ENCODE measurements at places on chromosomes 4 and X.

- DNase-seq: no peak
These were observed 1304.0 kb downstream of the FAM133A start for GRCh38 chrX:94977986-94978385.

- no peak for DNase-seq
These were observed 758 bp downstream of the SCFD2 start for GRCh38 chr4:53365121-53365485.

DNA sequence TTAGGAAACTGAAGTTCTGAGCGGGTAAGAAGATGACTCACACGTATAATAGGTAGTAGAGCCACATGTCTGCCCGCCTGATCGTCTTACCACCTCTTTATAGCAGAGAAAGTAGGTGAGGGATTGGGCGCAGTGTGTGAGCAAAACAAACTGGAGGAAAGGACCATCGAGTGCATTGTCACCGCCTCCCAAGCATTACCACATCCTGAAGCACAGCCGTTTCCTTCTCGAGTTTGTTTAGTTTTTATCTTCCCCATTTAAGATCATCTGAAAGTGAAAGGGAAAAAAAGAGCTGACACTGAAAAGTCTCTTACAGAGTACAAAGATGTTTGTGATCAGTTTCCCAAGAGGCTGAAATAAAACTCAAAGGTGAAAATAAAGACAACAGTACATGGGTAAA is 14.8 kb downstream of the PDK3 start:
- DNase-seq: peak; percentile 55

GRCh38 chrX:9519546-9520216 is 54.8 kb downstream of the TBL1X start:
- DNase-seq: no peak

DNA sequence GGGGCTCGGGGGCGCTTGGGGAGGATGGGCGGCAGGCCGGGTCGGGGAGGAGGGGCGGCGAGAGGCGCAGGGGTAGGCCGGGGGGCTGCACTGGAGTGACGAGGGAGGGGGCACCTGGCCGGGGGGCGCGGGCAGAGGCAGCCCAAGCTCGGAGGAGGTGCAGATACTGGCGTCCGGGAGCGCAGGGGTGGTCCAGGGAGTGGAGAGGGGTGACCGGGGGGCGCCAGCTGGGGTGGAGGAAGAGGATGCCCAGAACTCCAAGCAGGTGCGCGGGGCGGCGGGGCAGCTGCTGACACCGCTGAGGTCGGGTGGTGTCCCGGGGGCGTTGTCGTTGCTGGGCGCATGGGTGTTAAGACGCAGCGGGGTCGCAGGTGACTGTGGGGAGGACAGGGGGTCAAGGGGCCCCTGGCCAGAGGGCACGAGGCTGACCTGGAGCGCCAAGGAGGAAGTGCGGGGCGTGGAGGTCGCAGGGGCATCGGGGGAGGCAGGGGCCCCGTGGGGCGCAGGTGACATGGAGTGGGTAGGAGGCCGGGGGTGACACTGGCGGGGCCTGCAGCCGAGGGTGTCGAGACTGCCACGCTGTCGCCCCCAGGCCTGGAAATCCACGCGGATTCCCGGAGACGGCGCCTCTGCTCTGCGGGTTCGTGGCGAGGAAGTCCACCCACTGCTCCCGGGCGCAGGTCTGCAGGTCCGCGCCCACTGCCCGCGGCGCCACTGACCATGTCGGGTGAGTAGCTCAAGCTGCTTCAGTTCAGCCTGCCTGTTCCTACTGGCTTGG is 928 bp downstream of the GYG2 start:
- no peak for DNase-seq

DNA sequence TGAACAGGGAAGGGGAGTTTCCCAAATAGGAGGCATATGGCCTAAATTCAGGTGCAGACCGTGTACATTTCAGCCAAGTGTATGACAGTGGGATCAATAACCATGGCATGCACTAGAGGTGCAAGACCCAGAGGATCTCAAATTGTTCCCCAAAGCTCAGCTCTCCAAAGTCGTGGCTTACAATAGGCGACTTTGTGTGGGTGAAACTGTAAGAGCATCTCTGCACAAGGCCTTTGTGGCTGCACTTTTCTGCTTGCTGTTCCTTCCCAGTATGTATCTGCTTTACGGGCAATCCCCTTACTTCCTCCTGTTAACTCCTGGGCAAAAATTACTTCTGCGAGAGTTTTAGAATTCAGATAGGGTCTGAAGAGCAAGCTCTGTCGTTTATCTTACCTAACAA is 518.3 kb upstream of the ZFP42 start:
- DNase-seq: no peak

GRCh38 chr4:52997132-52997416 is 135.0 kb downstream of the RASL11B start:
- DNase-seq: no peak

- no peak for DNase-seq
These were observed 18.0 kb upstream of the FAM47E start for GRCh38 chr4:76233529-76233928.

DNA sequence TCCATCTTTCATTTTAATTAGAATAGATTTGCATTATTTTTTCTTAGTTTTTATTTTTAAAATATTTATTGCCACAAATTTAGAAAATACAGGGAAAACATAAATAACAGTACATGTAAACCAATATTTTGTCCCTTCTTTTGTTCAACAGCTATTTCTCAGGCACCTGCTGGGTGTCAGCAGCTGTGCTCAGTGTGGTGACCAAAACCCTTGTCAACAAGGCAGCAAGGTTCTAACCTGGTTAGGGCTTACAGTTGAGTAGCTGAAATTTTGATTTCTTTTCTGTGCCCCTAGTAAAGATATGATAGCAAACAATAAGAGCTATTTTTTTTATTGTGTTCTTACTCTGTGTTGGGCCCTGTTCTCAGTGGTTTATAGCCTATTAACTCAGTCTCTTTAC is 128.1 kb downstream of the PTTG2 start:
- no peak for DNase-seq

DNA sequence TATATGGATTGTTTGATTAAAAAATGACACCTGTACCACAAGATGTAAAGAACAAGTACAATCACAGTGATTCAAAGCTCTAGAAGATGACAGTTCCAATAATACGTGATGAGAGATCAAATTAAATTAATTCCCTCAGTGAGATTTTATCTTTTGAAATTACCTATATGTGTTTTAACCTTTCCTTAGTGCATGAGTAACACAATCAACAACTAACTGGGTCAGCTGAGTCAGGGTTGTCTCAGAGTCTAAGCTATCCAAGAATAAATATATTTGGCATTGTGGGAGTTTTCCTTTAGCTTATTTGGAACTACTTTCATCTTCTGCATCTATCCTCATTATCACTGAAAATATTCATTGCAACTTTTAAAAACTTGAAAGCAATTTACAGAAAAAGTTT is 162.8 kb downstream of the WDFY3 start:
- no peak for DNase-seq

DNA sequence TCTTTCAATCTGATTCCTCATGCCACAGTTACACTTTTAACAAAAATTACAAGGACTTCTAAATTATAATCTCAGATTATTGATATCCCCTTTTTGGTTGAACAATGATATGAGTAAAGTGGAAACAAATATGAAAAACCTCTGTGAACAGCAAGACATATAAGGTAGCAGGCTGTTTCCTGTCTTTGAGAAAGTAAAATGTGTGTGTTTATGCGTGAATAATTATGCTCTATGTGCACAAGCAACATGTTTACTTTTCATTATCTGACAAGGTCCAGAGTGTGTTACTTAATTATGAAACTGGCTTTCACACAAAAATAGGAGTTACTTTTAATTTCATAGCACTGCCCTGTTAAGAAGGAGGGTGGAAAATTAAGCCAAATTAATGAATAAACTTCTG is 43.1 kb downstream of the DDIT4L start:
- DNase-seq: peak; percentile 15

GRCh38 chr4:85734424-85734831 is 259.5 kb downstream of the ARHGAP24 start:
- no peak for DNase-seq

DNA sequence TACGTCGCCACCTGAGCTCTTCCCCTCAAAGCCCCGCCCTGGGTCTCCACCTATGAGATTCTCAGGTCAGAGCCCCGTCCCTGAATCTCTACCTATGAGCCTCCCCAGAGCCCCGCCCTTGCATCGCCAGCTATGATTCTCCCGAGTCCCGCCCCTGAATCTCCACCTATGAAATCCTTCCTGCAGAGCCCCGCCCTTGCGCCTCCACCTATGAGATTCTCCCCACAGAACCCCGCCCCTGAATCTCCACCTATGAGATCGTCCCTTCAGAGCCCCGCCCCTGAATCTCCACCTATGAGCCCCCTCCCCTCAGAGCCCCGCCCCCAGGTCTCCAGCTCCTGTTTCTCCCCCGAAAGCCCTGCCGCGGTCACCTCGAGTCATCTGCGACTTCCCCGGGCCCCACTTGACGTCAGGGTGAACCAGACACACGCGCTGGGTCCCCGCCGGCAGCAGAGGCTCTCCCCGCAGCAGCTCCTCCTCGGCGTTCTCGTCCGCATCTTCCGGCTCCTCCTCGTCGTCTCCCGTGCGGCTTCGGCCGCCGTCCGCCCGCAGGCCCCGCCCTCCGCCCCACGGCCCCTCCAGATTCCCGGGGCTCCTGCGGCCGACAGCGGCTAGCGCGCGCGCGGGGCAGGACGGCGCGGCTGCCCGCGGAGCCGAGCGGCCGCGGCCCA is 393 bp downstream of the GTPBP6 start:
- no peak for DNase-seq

GRCh38 chr4:78650106-78651024 is 98.8 kb downstream of the ANXA3 start:
- no peak for DNase-seq

DNA sequence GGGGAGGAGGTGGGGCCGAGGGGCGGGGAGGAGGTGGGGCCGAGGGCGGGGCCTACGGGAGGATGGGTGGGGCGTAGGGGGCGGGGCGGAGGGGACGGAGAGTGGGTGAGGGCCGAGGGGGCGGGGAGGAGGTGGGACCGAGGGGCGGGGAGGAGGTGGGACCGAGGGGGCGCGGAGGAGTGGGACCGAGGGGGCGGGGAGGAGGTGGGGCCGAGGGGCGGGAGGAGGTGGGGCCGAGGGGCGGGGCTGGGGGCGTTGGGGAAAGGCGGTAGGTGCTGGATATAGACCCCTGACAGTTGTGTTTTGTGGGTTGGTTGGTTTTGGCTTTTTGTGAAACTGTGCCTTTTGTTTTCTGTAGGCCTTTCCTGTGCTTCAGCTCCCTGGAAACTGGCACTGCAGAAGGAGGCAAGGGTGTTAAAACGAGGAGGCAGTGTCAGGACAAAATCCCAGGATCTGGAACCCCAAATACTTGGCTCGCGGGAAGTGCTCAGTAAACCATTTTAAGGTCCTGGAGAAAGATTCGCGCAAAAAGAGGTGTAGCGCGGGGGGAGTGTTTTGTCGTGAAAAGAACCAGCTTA is 580 bp upstream of the MMGT1 start:
- peak; percentile 81 for DNase-seq

GRCh38 chrX:80216086-80216485 is 201.5 kb downstream of the TBX22 start:
- no peak for DNase-seq

DNA sequence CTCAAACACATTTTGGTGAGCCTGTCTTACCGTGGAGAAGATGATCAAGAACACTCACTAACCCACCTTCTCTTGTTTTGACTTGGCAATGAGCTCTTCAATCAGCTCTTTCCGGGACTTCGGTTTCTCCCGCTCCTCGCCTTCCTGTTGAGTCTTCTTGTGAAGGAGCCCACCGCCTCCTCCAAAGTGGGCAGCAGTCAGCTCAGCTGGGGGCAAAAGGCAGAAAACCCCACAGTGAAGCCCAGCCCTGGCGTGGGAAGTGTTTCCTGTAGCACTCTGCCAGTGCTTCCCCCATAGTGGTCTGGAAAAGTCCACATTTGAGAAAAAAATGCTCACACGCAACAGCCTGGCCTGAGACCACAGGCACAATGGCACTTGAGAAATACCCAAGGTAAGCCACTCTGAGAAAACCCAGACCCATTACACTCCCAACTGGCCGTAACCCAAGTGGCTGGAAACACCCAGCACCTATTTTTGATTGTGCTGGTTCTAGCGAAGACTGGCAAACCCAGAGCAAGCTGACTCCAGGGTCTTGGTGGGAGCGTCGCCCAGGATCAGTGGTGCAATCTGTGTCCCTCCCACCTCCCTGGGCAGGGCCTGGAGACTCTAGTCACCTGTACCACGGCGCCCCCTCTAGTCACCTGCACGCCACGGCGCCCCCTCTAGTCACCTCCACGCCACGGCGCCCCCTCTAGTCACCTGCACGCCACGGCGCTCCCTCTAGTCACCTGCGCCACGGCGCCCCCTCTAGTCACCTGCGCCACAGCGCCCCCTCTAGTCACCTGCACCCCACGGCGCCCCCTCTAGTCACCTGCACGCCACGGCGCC is 8.6 kb downstream of the NOP14 start:
- DNase-seq: no peak

DNA sequence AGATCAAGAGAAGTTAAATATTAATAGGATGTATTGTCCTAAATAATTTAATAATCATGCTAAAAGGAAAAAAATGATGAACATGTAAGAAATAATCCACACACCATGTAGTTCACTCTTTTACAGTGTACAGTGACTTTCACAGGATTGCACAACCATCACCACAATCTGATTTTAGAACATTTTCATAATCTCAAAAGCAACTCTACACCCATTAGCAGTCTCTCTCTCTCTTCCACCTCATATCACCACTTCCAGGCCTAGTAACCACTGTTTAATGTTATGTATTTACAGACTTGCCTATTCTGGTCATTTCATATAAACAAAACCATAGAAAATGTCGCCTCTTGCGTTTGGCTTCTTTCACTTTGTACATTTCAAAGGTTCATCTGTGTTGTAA is 153.4 kb downstream of the FSTL5 start:
- no peak for DNase-seq

Measured in NCI-H1436 (cell line).